Umbilical cord (tissue), 2 donors: ENCODE measurements at places on chromosomes 16 and 17. TPM values are rescaled to one million over a fixed set of nuclear protein-coding genes. Genes with fewer than 3 reads are reported as not detected.

Gene SLC35G6
- total RNA-seq = 0.24 TPM

Gene ASPA
- 6.3 TPM for total RNA-seq

Gene ABCA5
- total RNA-seq = 44.3 TPM

Gene PLEKHG4
- total RNA-seq = 20.9 TPM

Gene IRX3
- total RNA-seq = 0.96 TPM

Gene KRTAP9-2
- total RNA-seq = not detected

Gene CARD14
- total RNA-seq = 3.9 TPM

Gene FADS6
- not detected for total RNA-seq

Gene CISD3
- total RNA-seq = 2.2 TPM

Gene MYH1
- not detected for total RNA-seq

Gene ATP2A3
- 20.9 TPM for total RNA-seq

Gene SKAP1
- total RNA-seq = not detected

Gene SLC5A10
- total RNA-seq = 0.48 TPM

Gene STX1B
- total RNA-seq = 1.2 TPM
